ENCODE measurements at places on chromosomes 11 and 22.

- DNase-seq = no peak
These were observed 29.2 kb downstream of the GRAMD4 start for GRCh38 chr22:46649141-46650077.

DNA sequence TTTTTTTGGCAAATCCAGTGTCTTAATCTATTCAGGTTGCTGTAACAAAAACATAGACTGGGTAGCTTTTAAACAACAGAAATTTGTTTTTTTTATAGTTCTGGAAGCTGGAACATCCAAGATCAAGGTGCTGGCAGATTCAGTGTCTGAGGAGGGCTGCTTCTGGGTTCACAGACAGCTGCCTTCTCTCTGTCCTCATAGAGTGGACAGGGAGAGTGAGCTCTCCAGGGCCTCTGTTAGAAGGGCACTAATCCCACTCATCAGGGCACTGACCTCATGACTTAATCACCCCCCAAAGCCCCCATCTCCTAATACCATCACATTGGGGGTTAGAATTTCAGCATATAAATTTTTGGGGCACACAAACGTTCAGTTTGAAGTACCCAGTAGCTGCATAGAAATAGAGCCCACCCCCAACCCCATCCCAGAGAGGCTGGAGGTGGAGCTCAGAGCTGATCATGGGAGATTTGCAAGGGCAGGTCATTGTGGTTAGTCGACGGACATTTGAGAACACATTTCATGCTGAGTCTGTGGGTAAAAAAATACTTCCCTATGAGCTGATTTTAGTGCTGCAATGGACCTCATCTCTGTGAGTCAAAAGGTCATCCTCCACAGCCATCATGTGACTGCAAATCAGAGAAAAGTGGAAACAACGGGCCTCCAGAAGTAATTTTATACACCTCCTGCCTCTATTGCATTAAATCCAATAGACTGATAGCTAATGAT, 203.1 kb upstream of the CADM1 start:
- no peak for DNase-seq

- DNase-seq = no peak
These were observed 161.1 kb upstream of the CADM1 start for GRCh38 chr11:115665175-115665821.

DNA sequence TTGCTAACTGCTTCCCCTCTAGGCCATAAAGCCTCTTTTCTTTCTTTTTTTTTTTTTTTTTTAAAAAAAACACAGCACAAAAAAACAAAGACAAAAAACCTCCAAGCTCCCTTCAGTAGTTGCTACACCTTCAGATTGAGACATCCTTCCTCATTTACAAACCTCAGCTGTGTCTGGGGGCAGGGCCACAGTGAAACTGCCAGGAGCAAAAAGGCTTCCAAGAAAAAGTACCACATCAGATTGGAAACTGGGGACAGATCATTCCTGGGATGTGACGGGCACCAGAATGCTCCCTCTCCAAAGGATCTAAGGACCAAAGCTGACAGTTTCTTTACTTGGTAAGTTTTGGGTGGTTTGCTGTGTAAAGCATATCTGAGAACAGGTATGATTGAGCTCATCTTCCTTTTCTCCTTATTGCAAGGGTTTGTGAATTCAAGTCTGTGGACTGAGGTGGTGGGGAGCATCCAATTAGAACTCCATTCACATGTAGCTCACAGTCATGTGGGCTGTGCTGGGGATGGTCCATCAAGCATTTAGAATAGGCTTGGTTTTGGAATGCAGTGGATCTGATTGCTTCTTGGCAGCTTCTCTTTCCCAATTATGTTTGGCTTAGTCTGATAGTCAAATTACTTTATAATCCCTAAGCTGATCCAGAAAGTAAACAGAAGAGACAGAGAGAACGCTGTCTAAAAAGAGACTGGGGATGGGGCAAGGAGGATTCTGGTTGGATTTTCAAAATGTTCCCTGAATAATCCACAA, 705 bp downstream of the BBOX1 start:
- DNase-seq = no peak

GRCh38 chr11:68302670-68303069, 9.7 kb upstream of the LRP5 start:
- peak; percentile 70 for DNase-seq

All from coronary artery (tissue), 2 donors.